ENCODE measurements at places on chromosomes 5 and 9.

DNA sequence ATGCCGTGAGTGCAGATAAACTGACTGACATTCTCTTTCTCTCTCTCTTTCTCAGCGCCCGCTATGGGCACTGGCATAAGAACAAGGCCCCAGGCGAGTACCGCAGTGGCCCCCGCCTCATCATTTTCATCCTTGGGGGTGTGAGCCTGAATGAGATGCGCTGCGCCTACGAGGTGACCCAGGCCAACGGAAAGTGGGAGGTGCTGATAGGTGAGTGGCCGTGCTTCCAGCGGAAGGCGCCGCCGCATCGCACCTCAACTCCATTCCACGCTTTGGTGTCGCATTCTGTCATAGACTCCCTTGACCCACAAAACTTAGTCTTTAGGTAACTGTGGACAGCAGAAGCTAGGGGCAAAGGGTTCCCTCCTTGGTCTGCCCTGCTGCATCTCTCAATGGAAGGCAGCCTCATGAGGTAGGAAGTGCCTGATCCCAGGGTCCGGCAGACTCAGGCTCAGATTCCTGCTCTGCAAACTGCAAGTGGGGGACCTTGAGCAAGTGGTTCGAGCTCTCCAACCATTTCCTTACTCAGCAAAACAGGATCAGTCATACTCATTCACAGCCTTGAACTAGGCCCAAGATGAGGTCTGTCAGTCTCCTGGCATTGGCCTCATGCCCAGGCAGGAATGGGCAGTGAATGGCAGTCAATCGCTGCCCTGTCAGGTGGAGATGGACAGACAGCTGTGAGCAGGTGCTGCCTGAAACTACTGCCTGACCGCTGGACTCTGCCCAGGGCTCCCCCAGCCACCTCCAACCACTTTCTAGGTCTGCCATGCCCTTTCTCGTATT is 24.2 kb upstream of the CFAP157 start:
- no peak for DNase-seq

GRCh38 chr5:116242343-116242742 is 157.5 kb downstream of the COMMD10 start:
- no peak for DNase-seq

GRCh38 chr5:176185133-176185733 is 53.0 kb upstream of the SIMC1 start:
- DNase-seq = no peak

GRCh38 chr5:12204761-12205160 is 300.5 kb upstream of the CTNND2 start:
- DNase-seq = no peak

- DNase-seq = no peak
Observed at GRCh38 chr9:27787891-27788290, 214.6 kb upstream of the C9orf72 start.

DNA sequence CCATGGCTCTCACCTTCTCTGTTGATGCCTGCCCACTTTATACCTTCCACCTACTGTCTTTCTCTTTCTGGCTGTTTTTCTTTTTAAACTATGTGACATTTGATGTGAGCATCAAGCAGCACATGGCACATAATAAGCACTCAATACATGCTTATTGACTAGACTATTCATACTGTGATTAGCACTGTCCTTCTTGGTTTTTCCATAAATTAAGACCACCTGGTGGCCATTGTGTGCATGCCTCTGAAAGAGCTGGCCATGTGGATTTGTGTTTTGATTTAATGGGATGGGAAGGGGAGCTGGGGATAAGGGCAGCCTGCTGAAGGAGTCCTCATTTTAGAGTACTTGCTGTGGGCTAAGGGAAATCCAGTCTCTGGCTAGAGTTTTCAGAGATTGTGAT is 79.4 kb downstream of the ARHGEF28 start:
- DNase-seq = no peak

DNA sequence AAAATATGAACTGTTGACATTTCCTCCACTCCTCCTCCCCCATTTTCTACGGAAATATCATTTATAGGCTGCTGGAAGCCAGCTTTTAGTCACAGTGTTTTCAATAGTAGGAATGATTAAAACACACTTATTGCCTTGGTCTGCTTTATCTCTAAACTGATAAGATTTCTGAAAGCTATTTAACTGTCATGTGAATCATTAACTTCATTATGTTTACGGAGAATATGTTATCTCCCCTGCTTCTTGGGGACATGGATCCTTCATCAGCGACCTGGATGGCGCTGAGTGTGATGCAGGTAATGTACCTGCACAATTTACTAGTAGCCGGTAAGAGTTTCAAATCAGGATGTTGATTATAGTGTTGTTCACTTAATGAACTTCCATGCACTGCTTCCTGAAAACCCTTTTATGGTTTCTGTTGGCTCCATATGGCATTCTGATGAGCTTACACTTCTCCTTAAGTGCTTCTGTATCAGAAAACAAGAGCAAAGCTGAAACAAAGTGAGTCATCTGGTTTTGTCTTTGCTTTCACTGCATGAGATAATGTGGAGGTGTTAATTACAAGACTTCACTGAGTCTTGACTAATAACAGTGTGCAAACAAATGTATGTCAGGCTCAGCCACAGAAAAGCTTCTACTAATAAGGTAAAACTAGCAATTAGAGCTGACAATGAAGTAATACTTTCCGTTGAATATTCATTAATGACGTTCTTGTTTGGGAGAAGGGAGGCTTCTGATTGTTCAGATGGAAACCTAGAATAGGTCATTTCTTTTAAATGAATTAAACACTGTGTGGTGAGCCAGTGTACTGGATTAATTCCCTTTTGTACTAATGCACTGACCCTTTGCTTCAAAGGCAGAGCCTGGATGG is 162.4 kb upstream of the ZNF608 start:
- DNase-seq = no peak

DNA sequence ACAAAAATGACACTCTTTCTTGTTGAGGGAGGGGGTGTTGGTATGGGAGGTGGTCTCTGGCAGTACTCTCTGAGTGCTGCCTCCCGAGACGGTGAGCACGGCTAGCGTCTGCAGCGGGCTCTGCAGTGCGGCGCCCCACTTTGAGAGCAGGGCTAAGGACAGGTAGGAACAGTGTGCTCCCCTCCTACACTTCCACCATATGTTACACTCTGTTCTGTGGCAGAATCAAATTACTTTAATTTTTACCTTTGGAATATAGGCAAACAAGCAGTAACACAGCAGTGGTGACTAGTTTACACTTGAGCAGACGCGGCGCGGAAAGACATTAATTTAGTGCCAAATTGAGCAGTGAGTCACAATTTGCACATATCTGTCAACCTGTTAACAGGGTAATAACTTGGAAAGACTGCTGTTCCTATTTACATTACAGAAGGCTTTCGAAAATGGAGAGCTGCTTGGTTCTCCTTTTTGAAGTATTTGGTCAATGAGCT is 136.3 kb downstream of the MED27 start:
- no peak for DNase-seq

DNA sequence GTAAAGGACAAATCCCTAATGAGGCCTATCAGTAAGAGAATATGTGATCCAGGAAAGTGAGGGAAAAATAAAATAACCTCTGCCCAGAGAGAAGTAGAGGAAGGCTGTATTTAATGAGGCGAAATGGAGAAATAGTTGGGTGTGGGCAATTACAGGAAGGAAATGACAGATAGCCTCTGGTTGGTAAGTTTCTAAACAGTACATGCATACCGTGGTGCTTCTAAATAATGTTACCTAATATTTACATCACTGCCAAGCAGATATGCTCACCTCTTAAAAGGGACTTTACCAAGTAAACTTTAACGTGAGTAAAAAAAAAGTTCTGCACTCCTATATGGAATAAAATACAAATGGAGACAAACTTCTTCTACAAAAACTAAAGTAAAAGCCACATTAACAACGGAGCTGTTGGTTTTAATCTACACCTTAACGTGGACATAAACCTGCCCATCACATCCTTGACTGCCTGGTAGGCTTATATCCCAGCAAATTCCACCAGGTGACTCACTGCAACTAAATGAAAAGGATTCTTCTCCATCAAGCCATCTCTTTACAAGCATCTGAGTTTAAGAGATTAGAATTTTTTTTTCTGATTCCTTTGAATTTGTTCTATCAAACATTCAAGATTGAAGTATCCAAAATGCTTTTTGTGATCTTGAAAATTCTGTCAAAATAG is 12.4 kb downstream of the NFIL3 start:
- no peak for DNase-seq
